ENCODE measurements at places on chromosomes 3 and 15. TPM values are rescaled to one million over a fixed set of nuclear protein-coding genes. Genes with fewer than 3 reads are reported as not detected.
A peak's percentile ranks its signal among the peaks of the same experiment; 100 is the strongest.

CASR gene
- polyA plus RNA-seq = 26.8 TPM

RPP25 gene
- polyA plus RNA-seq = 2.1 TPM

RASGRP1 gene
- 10.8 TPM for polyA plus RNA-seq

TRAT1 gene
- 0.18 TPM for polyA plus RNA-seq

SOX14 gene
- polyA plus RNA-seq = not detected

CHL1 gene
- polyA plus RNA-seq = 19.2 TPM

ADPGK gene
- 74.5 TPM for polyA plus RNA-seq

TMC3 gene
- 0.08 TPM for polyA plus RNA-seq

SLCO3A1 gene
- 10.5 TPM for polyA plus RNA-seq

IGSF10 gene
- 3.6 TPM for polyA plus RNA-seq

SIDT1 gene
- 2.7 TPM for polyA plus RNA-seq

RLBP1 gene
- not detected for polyA plus RNA-seq

CHRM5 gene
- 0.10 TPM for polyA plus RNA-seq

TM6SF1 gene
- polyA plus RNA-seq = 1.9 TPM

DNA sequence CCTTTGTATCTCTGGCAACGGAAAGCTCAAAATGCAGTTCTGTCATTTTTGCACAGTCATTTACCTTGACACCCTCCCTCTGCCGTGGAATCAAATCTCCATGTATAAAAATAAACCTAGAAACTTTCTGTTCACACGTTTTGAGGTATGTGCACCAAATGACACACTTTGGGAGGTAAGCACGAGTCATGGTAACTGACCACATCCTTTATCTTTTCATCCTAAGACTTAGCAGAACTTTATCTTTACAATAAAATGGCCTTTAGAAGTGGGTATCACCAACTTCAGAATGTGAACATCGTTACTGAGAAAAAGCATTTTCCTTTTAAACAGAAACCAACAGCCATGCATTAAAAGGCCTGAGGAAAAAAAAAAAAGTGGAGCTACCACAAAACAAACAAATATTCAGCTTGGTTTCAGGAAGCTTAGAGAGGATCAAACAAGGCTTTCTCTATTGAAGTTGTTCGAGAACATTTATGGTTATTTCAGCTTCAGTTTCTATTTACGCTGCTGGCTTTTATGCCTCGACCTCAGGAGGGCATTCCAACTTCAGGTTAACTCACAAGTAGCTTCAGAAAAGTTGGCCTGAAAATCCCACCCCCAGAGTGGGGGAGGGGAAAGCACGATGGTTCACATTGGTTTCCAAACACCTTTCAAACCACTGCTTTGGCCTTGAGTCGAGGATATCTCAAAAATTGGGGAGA lies 171.1 kb upstream of the ICE2 start:
- no peak for DNase-seq

- no peak for DNase-seq
Measured at GRCh38 chr3:34284959-34285826, 486.8 kb downstream of the PDCD6IP start.

GRCh38 chr3:47261301-47261700 lies 21.3 kb downstream of the KIF9 start:
- no peak for DNase-seq

DNA sequence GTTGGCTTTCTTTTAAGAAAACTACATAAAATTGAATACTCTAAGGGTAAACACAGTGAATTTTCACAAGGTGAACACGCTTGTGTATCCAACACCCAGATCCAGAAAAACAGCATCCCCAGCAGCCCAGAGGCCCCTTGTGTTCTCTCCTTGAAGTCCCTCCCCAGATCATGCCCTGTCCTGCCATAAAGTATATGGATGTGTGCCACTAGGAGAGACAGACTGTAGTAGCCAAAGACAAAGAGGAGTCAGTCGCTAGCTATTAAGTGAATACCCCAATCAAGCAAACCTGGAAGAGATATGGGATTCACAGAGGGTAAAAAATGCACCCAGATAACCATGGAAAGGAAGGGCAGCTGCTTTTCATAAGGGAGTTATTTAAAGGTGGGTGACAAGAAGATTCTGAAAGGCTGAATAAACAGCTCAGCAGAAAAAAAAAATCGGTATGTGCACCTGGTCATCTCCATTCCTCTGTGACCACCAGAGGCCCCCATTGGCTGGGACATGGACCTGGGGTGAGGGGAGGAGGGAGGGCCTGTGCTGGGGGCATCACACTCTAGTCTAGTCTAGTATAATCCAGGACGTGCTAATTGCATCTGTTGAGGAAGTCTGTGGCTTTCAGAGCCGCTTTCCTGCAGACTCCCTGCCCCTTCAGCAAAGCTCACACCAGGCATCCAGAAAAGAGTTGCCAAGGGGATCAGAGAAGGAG lies 167.3 kb upstream of the NDN start:
- no peak for DNase-seq

- DNase-seq = no peak
Measured at GRCh38 chr15:26729581-26729980, 43.3 kb downstream of the GABRB3 start.

- DNase-seq = no peak
Measured at GRCh38 chr15:64111679-64112050, 15.9 kb downstream of the SNX1 start.

DNA sequence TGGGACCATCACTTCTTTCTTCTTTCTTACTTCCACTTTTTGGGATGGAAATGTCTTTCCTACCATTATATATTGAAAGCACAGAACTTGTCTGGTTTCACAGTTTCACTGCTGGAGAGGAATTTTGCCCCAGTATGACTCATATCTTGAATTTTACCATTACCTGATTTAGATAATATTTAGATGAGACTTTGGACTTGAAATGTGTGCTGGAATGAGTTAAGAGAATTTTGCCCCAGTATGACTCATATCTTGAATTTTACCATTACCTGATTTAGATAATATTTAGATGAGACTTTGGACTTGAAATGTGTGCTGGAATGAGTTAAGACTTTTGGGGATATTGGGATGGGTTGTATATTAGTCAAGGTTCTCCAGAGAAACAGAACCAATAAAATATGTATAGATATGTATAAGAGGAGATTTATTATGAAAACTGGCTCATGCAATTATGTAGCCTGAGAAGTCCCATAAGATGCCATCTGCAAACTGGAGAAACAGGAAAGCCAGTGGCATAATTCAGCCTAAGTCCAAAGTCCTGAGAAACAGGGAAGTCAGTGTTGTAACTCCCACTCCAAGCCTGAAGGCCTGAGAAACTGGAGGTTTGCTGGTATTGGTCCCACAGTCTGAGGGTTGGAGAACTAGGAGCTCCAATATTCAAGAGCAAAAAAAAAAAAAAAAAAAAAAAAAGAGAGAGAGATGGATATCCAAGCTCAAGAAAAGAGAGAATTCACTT lies 1029.2 kb downstream of the EPHA3 start:
- DNase-seq = no peak

GRCh38 chr3:72353236-72354128 lies 494.8 kb downstream of the SHQ1 start:
- DNase-seq = no peak

DNA sequence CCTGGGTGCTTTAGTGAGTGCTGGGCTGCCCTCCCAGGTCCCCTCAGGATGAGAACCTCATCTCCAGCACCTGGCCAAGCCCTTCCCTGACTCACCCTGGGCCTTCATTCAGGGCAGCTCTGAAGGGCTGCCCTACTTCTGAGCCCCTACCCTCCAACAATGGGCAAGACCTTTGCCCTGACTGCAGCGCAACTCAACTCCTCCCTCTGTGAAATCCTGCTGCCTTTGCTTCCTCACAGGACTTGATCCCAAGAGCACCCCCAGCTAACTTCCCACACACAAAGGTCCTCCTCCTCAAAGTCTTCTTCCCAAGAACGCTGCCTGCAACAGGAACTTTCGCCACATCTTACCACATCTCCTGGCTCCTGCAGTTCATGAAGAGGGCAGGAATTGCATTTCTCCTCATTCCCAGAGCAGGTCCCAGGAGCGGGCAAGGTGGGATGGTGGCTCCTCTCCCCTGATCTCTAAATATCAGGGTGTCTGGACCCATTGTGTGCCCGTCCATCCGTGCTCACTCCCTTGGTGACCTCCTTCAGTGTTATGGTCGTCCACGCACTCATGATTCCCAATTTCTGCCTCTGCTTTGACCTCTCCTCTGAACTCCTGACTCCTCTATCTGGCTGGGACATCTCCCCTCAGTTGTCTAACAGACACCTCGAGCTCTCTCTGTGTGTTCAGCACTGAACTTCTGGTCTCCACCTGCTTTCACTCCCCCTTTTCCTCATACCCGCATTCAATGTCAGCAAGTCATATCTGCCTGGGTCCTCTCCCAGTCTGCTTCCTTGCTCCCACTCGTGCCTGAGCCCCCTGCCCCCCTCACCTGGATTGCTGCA lies 4.5 kb upstream of the SSUH2 start:
- DNase-seq = no peak

DNA sequence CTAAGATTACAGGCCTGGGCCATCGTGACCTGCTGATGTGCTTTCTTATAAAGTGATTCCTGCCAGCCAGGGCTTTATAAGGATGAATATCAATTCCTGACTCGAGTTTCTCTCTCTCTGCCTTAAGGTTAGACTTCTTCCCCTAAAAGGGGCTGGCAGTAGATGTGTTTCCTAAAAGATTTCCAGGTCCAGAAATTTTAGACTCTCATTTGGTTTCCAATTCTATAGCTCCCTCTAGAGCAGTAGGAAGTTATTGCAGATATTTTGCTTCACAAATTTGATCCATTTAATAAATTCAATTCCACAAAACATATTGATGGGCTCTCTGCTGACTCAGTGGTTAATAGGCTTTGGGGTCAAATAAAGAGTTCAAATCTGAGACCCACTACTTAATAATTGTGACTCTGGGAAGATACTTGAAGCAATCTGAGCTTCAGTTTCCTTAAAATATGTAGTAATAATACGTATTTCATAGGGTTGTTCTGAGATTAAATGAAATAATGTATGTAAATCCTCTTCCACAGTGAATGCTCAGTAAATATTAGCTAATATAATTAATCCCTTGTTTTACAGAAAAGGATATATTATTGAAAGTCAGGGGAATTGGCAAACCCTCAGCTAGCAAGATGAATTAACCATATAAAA lies 2.1 kb downstream of the TRIM69 start:
- no peak for DNase-seq

DNA sequence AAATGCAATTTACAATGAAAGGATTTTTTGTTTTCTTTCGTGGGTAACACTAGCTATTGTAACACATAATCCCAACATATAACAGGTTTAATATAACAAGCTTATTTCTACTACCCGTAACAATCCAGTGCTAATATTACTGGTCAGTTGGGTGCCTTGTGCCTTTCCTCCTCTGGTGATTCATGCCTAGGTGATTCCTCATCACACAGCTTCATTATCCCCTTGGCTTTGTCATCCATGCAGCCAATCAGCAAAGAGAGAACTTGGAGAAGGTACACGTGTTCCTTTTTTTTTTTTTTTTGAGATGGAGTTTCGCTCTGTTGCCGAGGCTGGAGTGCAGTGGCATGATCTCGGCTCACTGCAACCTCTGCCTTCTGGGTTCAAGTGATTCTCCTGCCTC lies 30.7 kb downstream of the CHST14 start:
- no peak for DNase-seq

- DNase-seq = no peak
Measured at GRCh38 chr3:152865668-152866245, 30.8 kb downstream of the P2RY1 start.

- no peak for DNase-seq
Measured at GRCh38 chr15:72554471-72555425, 80.6 kb downstream of the ARIH1 start.

GRCh38 chr3:70981231-70981880 lies 602.2 kb downstream of the FOXP1 start:
- DNase-seq = no peak

DNA sequence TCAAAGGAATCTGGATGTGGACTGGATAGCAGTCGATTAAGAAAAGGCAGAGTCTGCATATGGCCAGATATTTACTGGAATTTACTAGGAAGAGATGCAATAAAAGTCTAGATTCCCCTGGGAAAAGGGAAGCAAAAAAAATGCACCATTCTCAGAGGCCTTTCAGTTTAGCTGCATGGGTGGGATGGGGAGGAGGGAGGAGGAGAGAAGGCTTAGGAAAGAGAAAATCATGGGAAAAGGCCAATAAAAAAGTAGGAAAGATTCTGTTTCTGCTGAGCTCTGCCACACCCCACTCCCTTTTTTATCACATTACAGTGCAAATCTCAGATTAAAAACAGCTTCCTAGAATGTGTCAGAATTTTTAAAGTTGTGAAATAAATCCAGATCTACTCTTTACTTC lies 103.6 kb downstream of the ADAMTS9 start:
- DNase-seq = no peak

GRCh38 chr3:196889844-196890708 lies 22.4 kb downstream of the SENP5 start:
- no peak for DNase-seq

DNA sequence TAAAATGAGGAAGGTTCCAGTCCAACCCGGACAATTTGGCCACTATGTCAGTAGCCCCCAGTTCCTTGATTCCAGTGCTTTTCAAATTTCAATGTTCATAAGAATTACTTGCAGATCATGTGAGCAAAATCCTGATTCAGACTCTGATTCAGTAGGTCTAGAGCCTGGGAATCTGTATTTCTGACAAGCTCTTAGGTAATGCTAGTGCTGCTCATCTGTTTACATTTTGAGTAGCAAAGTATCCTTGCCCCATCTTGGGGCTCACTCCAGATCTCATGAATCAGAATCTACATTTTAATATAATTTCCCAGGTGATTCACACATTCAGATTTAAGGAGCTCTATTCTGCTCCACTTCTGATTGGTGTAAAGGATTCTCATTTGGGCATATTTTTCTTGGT lies 142.0 kb downstream of the NAALADL2 start:
- DNase-seq = no peak

- no peak for DNase-seq
Measured at GRCh38 chr3:19147905-19148767, at the start of gene KCNH8. Gene KCNH8, plus strand, starts transcription at chr3:19148510. Its CDS starts 210 bp downstream, at chr3:19148720.

- DNase-seq = peak; percentile 52
Measured at GRCh38 chr3:102074946-102075345, 225.6 kb downstream of the NFKBIZ start.

GRCh38 chr3:46905661-46906451 lies 28.3 kb downstream of the PTH1R start:
- DNase-seq = no peak

GRCh38 chr3:128761392-128761791 lies 35.4 kb downstream of the RAB7A start:
- no peak for DNase-seq

DNA sequence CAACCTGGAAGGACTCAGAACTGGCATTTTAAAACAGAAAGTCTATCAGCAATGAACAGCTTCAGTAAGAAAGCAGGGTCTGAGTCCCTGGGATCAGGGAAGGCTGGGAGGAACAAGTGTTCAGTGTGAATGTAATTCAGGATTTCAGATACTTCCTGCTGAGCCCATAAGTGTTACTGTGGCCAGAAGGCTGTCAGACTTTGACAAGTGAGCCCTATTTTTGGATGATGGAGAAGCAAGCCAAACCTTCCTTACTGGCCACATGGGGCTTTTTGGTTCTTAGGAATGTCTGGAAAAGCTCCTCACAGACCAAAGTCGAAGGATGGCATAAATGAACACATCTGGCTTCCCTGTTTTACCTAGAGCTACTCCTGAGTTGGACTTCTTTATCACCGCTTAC lies 157.2 kb downstream of the BBX start:
- no peak for DNase-seq
